ENCODE measurements at places on chromosomes 13 and 19. TPM values are rescaled to one million over a fixed set of nuclear protein-coding genes. Genes with fewer than 3 reads are reported as not detected.

DNA sequence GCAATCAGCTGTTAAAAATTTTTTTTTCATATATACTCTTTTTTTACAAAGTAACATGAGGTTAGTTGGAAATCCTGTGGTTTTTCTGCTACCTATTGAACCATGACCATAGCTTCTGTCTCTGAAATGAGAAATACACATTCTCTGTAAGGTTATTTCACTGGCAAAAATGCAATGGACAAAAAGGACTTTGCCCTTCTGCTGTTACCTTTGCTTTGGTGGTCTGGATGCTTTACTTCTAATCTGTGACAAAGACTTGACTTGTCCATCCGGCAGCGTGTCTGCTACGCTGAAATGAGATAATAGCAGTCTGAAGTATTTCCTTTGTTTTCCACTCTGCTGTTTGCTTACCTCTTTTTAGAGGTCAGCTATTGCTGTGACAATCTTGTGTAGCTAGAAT, 412.8 kb downstream of the SLITRK6 start:
- no peak overlapping the region for H3K4me3 ChIP-seq
- DNase-seq, result no peak
- no peaks in the 10 kb centered on the region for H3K4me1 ChIP-seq
- H3K27ac ChIP-seq, result no peak overlapping the region
- H3K27me3 ChIP-seq, result no peaks in the 10 kb centered on the region

GRCh38 chr13:51714663-51715168, 89.2 kb downstream of the DHRS12 start:
- H3K27me3 ChIP-seq, result no peaks in the 10 kb centered on the region
- H3K4me3 ChIP-seq, result no peak overlapping the region
- H3K36me3 ChIP-seq, result peaks cover 7% of the 10 kb centered on the region
- no peak overlapping the region for H3K27ac ChIP-seq
- DNase-seq, result no peak

DNA sequence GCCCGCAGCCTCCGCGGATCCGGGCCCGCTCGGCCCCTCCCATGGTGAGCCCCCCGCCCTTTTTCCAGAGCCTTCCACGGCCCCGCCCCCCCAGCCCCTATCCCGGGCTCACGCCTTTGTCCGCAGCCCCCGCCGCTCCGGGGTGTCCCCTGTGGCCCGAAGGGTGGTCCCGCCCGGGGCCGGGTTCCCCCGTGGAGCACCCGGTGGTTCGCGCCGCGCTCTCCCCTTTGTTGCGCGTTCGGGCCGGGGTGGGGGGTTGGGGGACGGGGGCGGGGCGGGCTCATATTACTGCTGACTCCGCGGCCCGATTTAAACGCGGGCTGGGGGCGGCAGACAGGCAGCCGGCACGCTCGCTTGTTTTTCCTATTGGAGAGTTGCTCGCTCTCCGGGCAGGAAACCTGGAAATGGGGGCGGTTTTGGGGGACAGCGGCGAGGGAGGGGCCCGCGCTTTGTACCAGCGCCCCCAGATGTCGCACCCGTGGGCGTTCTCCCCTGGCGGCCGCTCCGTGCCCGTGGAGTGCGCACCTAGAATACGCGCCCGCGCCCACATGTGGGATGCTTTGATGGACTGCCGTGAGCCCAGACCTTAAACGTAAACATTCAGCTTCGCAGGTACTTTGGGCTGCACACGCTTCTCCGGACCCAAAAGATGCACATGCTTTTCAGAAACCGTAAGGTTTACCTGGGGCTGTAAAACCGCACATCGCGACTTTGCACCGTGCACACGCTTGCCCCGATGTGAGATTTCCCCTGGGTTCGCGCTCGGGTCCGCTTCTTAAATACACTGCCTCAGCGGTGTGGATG, 699 bp downstream of the PTOV1 start:
- H3K4me3 ChIP-seq, result peak overlapping the region; percentile 81
- peak; percentile 82 for DNase-seq
- no peaks in the 10 kb centered on the region for H3K27me3 ChIP-seq
- peaks cover 43% of the 10 kb centered on the region for H3K36me3 ChIP-seq

- peak overlapping the region; percentile 100 for H3K4me3 ChIP-seq
- H3K27me3 ChIP-seq, result no peaks in the 10 kb centered on the region
- peaks cover 45% of the 10 kb centered on the region for H3K36me3 ChIP-seq
- H3K4me1 ChIP-seq, result no peaks in the 10 kb centered on the region
- H3K27ac ChIP-seq, result no peak overlapping the region
- DNase-seq, result no peak
These were observed 1.3 kb downstream of the EXOSC8 start for GRCh38 chr13:37001921-37002250.

DNA sequence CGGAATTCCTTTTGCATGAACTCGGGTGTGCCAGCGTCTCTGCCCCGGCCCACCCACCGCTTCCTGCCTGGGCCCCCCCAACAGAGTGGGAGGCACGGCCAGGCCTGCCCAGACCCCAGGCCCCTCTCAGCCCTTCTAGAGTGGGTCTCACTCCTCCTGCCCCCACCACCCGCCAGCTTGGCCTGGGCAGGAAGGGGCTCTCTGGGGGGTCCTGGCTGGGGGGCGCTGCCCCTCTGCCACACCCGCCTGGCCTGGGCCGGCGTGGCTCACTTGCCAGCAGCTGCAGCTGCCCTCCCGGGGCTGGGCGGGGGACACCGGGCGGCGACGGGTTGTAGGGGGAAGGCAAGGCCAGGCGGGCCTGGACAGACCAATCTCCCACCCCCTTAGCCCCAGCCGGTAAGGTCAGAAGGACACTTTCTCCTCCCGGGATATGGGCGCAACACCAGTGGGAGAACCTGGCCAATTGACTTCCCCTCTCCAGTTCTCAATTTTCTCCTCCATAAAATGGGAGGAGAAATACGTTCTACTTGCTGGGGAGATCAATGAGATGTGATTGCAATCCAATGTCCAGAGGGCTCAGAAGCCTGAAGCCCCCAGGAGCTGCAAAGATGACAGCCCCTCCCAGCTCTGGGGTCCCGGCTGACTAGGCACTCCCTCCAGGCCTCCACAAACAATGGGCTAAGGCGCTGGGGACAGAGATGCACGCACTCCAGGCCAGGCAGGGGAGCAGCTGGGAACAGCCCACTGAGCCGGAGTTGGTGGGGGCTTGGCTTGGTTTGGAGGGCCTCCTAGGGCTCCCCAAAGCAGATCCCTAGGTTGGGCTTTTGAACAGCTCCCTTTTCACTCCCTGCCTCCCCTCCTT, 2.4 kb downstream of the CRLF1 start:
- no peak overlapping the region for H3K27ac ChIP-seq
- peaks cover 6% of the 10 kb centered on the region for H3K36me3 ChIP-seq
- peaks cover 55% of the 10 kb centered on the region for H3K27me3 ChIP-seq
- DNase-seq, result no peak

Gene SPRY2
- 55.4 TPM for total RNA-seq

Gene RAB3A
- 6.8 TPM for total RNA-seq

Gene CEACAM8
- total RNA-seq, result not detected

Gene MEIS3
- total RNA-seq, result 44.0 TPM

Gene TMEM143
- total RNA-seq, result 16.0 TPM
